ENCODE measurements at places on chromosomes 12 and 14.
A peak's percentile ranks its signal among the peaks of the same experiment; 100 is the strongest.

DNA sequence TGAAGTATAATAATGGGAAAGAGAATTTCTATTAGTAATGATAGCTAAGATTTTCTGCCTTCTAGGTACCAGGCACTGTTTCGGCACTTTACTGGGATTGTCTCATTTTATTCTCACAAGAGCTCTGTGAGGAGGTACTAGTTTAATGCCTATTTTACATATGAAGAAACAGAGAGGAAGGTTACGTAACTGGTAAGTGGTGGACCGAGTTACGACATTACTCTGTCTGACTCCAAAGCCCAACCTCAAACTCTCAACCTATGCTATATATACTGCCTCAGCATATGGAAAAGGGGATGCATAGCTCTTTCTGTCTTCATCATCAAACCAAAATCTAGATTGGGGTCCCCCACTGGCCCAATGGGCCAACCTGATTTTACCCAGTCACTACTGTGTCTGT is 133.5 kb downstream of the KTN1 start:
- DNase-seq, result no peak

DNA sequence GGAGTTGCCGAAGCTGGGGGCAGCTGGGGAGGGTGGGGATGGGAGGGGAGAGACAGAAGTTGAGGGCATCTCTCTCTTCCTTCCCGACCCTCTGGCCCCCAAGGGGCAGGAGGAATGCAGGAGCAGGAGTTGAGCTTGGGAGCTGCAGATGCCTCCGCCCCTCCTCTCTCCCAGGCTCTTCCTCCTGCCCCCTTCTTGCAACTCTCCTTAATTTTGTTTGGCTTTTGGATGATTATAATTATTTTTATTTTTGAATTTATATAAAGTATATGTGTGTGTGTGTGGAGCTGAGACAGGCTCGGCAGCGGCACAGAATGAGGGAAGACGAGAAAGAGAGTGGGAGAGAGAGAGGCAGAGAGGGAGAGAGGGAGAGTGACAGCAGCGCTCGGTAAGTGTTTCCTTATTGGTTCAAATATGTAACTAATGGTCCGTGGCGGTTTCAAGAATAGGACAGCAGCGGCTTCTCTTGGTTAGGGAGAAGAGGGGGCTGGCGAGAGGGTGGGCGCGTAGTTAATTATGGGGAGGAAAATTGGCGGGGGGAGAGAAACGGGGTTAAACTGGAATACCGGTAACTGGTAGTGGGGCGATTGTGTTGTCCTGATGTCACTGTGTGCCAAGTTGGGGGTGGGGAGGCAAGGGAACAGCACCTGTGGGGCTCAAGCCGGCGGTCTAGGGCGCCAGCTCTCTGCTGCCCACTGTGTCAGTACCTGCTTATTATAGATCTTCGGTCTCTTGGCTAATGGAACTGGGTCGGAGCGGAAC is 8.4 kb downstream of the HOXC8 start:
- peak; percentile 78 for DNase-seq

- no peak for DNase-seq
These were observed 16.1 kb downstream of the PLEK2 start for GRCh38 chr14:67395876-67396189.

DNA sequence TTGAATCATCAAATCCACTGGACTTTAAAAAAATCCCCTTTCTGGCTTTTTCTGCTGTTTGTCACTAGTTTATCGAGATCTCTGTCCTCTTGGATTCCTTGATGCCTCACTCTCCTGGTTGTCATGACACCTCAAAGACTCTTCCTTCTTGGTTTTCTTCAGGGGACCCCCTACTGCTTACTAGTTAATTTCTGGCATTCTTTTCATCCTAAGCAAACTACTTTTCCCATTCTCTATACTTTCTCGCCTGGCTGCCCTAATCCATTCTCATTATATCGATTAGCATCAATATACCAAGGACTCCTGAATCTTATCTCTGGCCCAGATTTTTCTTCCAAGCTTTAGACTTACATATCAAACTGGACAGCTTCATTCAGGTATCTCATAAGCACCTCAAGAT is 98.6 kb downstream of the NEDD1 start:
- DNase-seq, result no peak

DNA sequence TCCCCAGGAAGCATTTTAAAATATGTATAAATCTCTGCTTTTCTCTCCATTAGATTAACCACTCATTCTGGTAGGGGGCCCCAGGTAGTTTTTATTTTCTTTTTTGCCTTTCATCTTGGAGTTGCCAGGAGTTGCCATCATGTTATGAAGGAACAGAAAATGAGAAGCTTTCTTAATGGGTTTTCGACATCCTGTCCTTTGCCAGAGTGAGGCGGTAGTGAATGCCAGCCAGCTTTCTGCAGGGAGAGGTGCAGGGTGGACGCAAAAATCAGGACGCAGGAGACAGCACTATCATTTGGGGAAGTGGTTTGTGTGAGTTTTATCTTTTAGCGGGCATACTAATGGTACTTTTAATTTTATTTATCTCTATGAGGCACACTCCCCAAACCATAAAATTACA is 1.7 kb downstream of the RASSF8 start:
- peak; percentile 77 for DNase-seq

- DNase-seq, result no peak
These were observed 30.5 kb downstream of the USP44 start for GRCh38 chr12:95520816-95521215.

DNA sequence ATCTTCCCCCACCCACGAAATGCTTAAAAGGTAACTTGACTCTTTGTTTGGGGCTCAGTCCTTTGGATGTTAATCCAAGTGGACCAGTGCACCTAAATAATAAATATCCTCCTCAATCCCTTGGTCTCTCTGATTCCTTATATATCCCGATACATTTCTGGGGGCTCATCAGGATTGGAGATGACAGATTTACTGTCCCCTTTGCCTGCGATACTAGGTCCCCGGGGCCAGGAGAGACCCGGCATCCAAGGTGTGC is 26.3 kb downstream of the KLRK1 start:
- DNase-seq, result peak; percentile 76

All from DMS53 (cell line).